ENCODE measurements at places on chromosomes 2 and 18. TPM values are rescaled to one million over a fixed set of nuclear protein-coding genes. Genes with fewer than 3 reads are reported as not detected.

GRCh38 chr2:189601043-189601442 is 20.5 kb upstream of the SLC40A1 start:
- no peak for DNase-seq

Gene NFATC1
- not detected for total RNA-seq

- no peak for DNase-seq
Observed at GRCh38 chr2:235642446-235643098, 148.7 kb downstream of the AGAP1 start.

GRCh38 chr2:120515759-120516678 is 170.1 kb downstream of the INHBB start:
- DNase-seq: no peak

- no peak for DNase-seq
Observed at GRCh38 chr2:136997557-136997956, 232.2 kb downstream of the THSD7B start.

GRCh38 chr2:96668771-96669170 is 26.2 kb downstream of the FER1L5 start:
- no peak for DNase-seq

GRCh38 chr2:12087671-12088380 is 341.4 kb downstream of the LPIN1 start:
- no peak for DNase-seq

- no peak for DNase-seq
Observed at GRCh38 chr2:197890168-197890567, 85.8 kb downstream of the PLCL1 start.

GRCh38 chr18:55633032-55633431 is 45.0 kb upstream of the TCF4 start:
- DNase-seq: no peak

- DNase-seq: no peak
Observed at GRCh38 chr2:21404827-21405625, 281.3 kb downstream of the TDRD15 start.

Gene IL1RN
- total RNA-seq: 13.3 TPM

Gene CNOT9
- 64.3 TPM for total RNA-seq

Gene GAL3ST2
- not detected for total RNA-seq

GRCh38 chr2:234249873-234250272 is 199.4 kb downstream of the SPP2 start:
- DNase-seq: peak; percentile 56

- DNase-seq: no peak
Observed at GRCh38 chr2:146762786-146763185, 1082.0 kb upstream of the ACVR2A start.

Gene DSG4
- 0.38 TPM for total RNA-seq

Gene GPR17
- total RNA-seq: 0.64 TPM

- DNase-seq: no peak
Observed at GRCh38 chr2:178395941-178396570, 54.9 kb downstream of the PRKRA start.

DNA sequence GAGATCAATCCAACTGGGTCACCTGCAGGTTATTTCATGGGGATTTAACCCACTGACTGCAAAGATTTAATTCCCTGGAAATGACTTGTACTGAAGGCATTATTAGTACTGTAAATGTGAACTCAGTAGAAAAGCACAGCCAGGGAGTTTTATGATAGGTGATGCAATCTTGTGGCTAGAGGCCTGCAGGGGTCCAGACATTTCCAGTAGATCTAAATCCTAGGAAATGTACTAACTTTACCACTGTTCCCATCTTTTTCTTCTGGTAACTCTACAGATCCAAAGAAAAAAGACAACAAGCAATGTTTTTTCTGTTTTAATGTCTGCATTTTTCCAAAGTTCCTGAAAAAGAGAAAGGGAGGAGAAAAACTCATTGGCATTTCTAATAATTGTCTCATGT is 500.1 kb downstream of the ARHGAP15 start:
- DNase-seq: no peak

Gene TMEFF2
- total RNA-seq: not detected

- no peak for DNase-seq
Observed at GRCh38 chr2:159609811-159610549, 6.4 kb downstream of the BAZ2B start.

DNA sequence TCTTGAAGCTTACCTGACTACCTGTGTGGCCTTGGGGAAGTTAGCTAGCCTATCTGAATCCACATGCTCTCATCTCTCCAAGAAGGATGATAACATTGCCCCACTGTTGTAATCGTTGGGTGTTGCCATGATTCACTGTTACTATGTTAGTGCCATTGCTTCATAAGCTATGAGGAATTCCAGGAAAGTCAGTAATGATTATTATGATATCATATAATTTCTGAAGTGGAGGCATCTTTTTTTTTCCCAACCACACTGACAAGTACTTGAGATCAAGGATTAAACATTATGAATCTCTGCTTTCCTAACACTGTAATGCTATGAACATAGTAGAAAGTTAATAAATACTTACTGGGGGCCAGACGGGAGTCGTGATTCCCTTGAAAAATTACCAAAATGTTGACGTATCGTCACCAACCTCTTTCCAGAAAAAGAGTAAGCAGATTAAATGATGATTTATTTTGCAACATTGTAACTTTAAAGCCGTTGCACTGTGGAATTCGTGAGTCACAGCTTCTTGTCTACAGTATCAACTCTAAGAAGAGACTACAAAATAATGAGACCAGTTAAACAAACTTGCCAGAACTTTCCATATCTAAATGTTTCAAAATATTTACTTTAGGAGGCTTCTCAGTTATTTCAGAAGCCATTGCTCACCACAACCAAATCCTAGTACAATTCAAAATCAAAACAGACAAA is 459.9 kb downstream of the PIK3C3 start:
- DNase-seq: no peak

- peak; percentile 66 for DNase-seq
Observed at GRCh38 chr2:15159751-15160177, 401.4 kb downstream of the NBAS start.

- DNase-seq: peak; percentile 69
Observed at GRCh38 chr2:172095146-172095904, 7.4 kb downstream of the DLX2 start.

Gene ANKRD30BL
- not detected for total RNA-seq

DNA sequence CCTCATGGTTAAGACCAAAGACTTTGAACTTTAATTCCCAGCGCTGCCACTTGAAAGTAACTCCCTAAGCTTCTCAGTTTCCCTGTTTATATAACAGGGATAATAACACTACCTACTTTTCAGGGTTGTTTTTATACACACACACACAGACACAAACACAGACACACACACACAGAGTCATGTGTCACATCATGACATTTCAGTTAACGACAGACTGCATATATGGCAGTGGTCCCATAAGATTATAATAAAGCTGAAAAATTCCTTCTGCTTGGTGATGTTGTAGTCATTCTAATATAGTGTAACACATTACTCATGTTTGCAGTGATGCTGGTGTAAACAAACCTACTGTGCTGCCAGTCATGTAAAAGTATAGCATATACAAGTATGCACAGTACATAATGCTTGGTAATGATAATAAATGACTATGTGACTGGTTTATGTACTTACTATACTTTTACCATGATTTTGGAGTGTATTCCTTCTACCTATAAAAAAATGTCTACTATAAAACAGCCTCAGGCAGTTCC is 89.2 kb upstream of the ITGA4 start:
- no peak for DNase-seq

DNA sequence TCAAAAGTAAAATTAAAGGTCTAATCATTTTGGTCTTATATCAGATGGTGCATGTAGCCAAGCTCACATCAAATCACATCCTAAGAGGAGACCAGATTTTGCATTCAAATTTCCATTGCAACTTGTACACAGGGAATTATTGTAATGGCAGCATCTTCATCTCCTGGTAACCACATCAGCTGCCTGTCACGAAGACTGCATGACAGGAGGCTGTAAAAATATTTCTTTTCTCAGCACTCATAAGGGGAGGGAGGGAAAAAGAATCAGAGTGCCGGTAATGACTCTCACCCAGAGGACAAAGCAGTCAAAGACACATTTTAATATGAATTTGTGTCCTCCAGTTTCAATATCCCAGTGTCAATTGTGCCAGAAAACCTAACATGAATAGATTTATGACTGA is 216.7 kb downstream of the TMEM163 start:
- DNase-seq: no peak

Gene C2orf72
- total RNA-seq: 2.1 TPM

- no peak for DNase-seq
Observed at GRCh38 chr2:134290358-134290757, 36.5 kb downstream of the MGAT5 start.

DNA sequence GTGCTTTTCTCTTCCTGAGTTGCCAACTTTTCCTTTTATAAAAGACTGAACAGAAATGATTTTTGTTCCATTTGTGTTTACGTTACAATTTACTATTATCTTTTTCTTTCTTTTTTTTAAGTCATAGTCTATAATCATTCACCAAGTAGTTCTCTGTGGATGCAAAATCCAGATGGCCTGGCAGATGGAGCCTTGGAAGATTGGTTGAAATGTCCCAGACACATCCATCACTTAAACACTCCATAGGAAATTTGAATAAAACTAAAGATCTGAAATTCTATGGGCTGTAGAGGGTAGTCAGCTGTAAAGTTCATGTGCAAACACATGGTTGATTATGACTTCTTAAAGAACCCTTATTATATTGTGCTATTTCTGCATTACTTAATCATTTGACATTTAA is 164.8 kb upstream of the DOCK10 start:
- no peak for DNase-seq

Gene OTX1
- 4.6 TPM for total RNA-seq
